Activated CD4-positive, alpha-beta memory T cell treated with anti-CD3 and anti-CD28 coated beads, Interleukin-2, amount 10 ng/mL, durations not matched to agents 7 days and 5 days (primary cell): ENCODE measurements at places on chromosomes 6 and 20.

DNA sequence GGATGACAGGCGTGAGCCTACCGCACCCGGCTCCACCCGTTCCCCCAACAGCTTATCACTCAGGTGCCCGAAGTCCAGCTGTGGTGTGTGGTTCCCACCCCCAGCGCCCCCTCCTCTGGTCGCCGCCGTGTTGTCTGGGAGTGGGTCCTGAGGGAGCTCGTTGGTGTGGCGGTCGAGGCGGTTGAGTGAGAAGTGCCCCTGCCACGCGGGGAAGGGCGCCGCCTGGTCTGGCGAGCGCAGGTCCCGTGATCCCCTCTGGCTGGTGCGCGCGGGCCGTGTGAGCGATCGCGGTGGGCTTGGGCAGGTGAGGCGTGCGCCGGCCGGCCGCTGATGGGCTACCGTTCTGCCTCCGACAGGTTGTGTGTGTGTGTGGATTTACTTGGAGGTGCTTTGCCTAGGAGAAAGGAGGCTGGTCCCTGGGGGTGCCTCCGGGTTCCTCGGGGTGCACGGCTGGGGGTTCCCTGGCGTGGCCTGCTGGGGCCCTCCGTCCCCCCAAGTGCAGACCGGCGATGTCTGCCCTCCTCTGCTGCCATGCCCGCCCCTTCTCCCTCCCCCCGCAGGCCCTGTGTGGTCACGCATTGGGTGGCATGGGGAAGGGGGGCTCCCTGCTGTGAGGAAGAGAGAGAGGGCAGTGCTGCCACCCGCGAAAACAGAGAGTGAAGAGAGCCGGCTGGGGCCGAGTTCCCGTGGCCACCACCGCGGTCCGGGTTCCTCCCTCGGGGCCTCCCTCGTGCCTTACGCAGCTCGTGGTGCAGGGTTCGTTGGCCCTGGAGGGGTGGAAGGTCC is 336.0 kb upstream of the DEFB115 start:
- DNase-seq: no peak

DNA sequence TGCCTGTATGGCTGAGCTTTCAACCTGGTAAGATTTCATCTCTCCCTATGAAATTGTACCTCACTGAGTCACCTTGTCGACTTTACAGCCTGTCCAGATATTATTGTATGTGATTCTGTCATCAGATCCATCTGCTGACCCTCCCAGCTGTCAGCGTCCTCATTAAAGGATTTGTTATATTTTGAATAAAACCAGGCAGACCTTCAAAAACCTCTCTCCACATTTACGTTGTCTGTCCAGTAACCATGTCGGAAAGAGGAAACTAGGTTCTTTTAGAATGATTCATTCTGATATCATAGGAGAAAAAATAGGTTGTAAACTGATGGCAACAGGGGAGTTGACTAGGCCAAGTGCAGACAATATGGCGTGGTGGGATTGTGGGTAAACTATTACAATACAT is 38.5 kb downstream of the TSPYL4 start:
- no peak for DNase-seq

- no peak for DNase-seq
These were observed 246.0 kb upstream of the EXOC2 start for GRCh38 chr6:938916-939315.

DNA sequence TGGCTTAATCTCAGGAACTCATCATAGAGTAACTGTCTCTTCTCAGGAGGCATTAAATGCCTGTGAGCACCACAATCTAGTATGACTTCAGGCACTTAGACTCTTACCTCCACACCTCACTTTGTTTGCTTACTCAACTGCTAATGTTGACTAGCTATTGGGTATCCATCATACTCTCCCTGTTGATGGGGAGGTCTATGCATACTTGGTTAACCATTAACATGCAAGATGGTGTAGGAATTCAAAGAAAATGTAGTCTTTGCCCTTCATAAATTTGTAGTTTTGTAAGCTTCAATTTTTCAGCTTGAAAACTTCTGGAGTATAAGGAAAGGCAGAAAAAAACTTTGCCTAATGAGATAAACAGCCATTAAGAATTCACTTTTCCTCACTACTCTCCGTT is 501.0 kb upstream of the MARCKS start:
- no peak for DNase-seq

DNA sequence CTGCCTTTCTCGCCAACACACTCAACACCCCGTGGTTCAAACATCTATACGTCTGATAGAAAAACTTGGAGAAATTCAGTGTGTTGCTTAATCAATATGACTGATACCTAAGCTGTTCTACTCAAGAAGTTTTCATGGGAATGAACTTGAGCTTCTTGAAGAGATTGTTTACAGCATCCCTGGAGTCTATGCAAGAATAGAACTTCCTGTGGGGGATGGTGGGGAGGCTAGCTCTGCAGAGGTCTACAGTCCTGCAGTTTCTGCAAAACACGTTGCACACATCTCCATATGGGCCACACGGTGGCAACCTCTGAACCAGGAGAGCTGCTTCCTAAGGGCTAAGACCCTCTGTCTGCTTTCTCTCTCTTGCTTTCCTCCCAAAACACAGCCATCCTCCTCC is 32.7 kb upstream of the FANCE start:
- DNase-seq: peak; percentile 38

- DNase-seq: no peak
These were observed 108.6 kb upstream of the EYA4 start for GRCh38 chr6:133132466-133132971.

DNA sequence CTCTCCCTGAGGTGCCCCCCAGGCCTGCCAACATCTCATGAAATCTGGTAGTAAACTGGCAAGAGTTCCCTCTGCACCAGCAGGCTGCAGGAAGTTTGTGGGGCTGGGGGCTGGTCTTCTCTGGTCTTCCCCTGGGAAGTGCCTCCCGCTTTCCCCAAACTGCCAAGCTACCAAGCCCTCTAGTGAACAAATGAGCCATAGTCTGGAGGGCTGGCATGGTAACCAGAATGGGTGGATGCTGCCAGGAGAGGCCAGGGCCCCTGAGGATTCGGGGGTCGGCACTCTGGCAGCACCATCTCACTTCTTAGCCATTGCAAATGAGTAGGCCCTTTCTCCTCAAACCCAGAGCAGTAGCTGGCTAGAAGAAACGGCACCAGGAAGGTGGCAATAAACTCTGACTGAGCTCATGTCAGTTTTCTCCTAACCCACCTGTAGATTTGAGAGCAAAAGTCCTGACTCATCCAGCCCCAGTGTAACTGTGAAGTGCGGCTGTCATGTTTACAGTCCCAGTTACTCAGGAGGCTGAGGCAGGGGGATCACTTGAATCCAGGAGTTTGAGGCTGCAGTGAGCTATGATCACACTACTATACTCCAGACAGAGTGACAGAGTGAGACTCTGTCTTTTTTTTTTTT is 35.9 kb downstream of the ZC3H12D start:
- no peak for DNase-seq
